ENCODE measurements at places on chromosomes 1 and 21.

DNA sequence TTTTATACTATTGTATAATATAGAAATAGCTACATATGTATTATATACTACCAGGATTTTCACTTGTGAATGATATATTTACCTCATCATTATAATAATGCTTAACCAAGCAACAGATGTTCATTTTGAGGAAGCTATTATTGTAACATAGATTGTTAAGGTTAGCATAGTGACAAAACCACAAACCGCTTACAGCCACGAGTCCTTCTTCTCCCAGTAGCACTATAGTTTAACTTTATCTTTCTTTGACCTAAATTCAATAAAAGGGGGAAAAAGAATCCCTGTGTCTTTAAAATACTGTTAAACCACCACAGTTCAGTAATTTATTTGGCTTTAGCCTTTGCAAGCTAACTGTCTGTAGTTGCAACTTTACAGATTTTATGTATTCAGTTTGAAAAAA is 1039.4 kb upstream of the B3GALT2 start:
- no peak for DNase-seq

- no peak for DNase-seq
Observed at GRCh38 chr1:205927247-205927646, 16.0 kb downstream of the SLC26A9 start.

DNA sequence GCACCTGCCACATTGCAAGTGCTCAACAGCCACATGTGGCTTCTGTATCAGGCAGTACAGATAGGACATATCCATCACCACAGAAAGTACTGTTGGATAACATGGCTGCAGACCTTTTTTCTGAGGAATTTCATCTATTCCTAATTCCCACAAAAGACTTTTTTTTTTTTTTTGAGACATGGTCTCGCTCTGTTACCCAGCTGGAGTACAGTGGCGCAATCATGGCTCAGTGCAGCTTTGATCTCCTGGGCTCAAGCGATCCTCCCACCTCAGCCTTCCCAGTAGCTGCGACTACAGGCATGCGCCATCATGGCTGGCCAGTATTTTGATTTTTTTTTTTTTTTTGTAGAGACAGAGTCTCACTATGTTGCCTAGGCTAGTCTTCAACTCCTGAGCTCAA is 33.3 kb downstream of the YARS1 start:
- DNase-seq, result no peak

- no peak for DNase-seq
Observed at GRCh38 chr1:53698384-53698980, 40.5 kb downstream of the GLIS1 start.

DNA sequence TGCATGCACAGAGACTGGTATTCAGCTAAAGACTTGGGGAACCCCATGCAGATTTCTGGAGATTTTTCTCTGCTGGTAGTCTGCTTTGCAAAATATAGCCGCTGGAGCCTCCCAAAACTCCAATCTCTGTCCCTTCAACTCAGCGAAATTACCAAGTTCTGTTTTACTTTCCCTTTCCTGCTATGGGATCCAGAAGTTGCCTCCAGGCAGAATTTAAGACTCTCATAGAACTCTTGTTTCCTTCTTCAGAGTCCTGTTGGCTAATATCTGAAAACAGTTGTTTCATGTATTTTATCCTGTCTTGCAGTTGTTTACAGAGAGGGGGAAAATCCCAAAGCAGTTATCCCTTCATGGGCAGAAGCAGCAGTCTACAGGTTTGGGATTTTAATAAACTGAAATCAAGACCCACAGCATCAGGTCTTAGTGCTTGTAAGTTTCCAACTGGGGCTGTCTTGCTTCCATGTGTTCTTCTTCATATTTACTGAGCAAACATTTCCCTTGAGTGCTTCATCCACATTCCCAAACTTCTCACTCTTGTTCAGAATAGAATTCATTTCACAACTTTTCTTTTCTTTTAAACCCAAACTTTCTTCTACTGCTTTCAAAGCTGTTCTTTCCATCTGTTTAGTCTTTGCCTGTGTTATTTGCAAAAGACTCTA is 221.3 kb upstream of the DMRTA2 start:
- DNase-seq, result no peak

GRCh38 chr1:107277022-107277421 is 136.2 kb downstream of the NTNG1 start:
- peak; percentile 5 for DNase-seq

DNA sequence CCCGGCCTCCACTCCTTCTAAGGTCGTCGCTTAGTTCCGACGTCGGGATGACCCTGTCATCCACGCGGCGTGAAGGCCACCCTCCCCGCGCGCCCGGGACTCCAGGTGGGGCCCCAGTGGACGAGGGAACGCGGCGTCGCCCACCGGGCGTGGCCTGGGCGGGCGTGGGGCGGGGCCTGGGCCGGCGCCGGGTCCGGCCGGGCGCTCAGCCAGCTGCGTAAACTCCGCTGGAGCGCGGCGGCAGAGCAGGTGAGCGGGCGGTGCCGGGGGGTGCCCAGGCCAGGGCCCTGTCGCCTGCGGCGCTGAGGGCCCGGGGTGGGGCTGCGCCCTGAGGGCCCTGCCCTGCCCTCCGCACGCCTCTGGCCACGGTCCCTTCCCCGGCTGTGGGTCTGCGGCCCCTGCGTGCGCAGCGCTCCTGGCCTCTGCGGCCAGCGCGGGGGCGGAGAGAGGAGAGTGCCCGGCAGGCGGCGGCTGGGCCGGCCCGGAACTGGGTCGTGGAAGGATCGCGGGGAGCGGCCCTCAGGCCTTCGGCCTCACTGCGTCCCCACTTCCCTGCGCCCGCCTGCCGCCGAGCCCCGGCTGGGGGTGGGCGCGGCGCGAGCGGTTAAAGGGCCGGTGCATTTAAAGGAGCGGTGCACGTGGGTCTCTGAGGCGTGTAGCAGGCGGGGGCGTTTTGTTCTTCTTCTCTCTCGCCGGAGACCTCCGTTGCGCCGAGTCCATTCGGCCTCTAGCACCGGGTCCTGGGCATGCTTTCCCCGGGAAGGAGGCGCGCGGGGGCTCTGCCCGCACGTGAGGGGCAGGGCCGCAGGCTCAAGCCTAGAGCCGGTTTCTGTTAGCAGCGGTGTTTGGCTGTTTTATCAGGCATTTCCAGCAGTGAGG is at the start of gene PSEN2:
Gene PSEN2, plus strand, starts transcription at position 216 of the 879 bp plus-strand sequence. CDS start 11,292 bp downstream, outside the sequence.
- DNase-seq, result peak; percentile 75

- no peak for DNase-seq
Observed at GRCh38 chr1:232435729-232436128, 194.2 kb downstream of the SIPA1L2 start.

DNA sequence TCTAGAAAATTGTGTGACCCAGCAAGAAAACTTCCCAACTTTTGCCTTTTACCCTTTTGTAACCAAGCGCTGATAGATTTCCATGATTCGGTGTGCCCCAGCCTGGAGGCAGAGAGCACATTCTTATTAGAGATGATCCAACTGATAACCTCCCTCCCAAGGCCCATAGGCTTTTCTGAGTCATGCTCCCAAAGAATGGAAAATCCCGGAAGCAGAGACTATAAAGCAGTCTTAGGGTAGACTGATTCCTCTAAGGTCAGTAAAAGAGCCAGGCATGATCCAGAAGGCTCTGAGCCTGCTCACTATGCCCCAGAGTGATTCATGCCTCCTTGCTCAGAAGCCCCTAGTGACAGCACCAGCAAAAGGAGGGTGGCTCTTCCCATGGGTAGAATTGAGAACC is 4.3 kb downstream of the CAMK1G start:
- DNase-seq, result no peak

DNA sequence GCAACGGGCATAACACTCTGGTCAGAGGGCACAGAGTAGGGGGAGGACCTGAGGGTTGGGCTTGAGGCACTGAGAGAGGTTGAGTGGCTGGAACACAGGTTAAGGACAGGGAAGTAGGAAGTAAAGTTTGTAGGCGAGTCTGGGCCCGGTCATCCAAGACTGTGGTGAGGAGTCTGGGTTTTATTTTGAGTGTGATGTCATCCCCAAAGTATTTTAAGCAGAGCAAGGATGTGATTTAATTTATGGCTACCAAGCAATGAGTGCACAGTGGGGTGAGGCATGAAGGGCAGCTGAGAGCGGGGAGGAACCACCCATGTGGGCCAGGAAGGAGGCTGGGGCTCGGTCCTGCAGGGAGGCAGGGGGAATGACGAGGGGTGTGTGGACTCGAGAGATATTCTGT is 11.2 kb upstream of the VWA5B1 start:
- no peak for DNase-seq

GRCh38 chr1:159839116-159839849 is 12.6 kb downstream of the SLAMF8 start:
- no peak for DNase-seq

DNA sequence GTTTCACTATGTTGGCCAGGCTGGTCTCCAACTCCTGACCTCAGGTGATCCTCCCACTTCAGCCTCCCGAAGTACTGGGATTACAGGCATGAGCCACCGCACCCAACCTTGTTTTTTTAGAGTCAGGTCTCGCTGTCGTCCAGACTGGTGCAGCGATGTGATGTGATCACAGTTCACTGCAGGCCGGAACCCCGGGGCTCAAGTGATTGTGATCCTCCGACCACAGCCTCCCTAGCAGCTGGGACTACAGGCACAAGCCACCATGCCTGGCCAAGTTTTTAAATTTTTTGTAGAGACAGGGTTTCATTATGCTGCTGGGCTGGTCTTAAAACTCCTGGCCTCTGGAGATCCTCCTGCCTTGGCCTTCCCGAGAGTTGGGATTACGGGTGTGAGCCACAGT is 46.1 kb upstream of the LIN9 start:
- no peak for DNase-seq

GRCh38 chr1:54814571-54814970 is 13.4 kb upstream of the TTC22 start:
- no peak for DNase-seq

GRCh38 chr1:89460325-89460724 is 64.3 kb upstream of the LRRC8B start:
- DNase-seq, result no peak

DNA sequence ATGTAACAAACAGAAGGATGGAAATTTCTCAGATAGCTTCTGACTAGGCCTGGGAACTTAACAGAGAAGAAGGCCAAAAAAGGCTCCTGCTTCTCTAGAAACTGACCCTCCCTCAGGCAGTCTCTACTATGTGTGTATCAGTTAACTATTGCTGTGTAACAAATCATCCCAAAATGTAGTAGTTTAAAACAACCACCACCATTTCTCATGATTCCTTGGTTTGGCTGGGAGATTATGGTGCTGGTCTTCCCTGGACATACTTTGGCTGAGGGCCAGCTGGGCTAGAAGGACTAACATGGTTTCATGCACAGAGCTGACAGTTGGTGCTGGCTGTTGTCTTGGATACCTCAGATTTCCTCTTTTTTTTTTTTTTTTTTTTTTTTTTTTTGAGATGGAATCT is 26.2 kb upstream of the CNN3 start:
- no peak for DNase-seq

GRCh38 chr21:42006765-42007164 is 3.4 kb downstream of the ZBTB21 start:
- DNase-seq, result no peak

GRCh38 chr1:33473900-33474299 is 1.5 kb downstream of the ZSCAN20 start:
- DNase-seq, result no peak

DNA sequence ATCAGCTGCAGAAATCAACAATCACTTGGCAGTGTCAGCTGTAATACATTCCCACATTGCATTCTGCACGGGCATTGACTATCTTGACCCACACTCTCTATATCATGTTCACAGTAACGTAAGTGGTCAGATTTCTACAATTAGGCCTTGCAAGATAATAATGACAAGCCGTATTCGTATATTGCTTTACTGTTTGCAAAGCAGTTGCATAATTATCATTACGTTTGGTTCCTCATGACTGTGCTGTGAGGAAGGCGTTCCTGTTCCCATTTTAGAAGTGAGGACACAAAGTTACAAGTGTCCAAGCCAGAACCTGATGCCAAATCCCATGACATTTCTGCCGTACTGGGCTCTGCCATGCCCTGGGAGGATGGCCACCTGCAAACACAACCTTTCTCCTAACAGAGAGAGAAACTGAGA is 53.5 kb upstream of the TARBP1 start:
- DNase-seq, result no peak

GRCh38 chr1:186655876-186656275 is 24.3 kb downstream of the PTGS2 start:
- DNase-seq, result no peak

DNA sequence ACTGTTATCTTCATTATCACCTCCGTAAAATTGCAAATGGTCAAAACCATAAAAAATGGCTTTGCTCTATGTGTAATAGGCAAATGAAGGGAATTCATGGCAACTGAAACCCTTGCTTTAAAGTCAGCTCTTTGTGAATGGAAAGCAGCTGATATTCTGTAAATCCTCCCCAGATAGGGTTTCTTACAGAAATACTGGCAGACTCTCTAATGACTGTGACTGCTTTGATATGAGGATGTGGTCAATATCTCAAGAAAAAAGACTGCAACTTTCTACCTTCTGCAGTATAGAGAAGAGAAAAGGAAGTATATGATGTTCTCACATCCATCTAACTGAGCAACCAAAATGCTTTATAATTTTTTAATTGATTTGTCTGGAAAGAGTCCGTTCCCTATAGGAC is 193.1 kb downstream of the ST6GALNAC3 start:
- DNase-seq, result no peak

DNA sequence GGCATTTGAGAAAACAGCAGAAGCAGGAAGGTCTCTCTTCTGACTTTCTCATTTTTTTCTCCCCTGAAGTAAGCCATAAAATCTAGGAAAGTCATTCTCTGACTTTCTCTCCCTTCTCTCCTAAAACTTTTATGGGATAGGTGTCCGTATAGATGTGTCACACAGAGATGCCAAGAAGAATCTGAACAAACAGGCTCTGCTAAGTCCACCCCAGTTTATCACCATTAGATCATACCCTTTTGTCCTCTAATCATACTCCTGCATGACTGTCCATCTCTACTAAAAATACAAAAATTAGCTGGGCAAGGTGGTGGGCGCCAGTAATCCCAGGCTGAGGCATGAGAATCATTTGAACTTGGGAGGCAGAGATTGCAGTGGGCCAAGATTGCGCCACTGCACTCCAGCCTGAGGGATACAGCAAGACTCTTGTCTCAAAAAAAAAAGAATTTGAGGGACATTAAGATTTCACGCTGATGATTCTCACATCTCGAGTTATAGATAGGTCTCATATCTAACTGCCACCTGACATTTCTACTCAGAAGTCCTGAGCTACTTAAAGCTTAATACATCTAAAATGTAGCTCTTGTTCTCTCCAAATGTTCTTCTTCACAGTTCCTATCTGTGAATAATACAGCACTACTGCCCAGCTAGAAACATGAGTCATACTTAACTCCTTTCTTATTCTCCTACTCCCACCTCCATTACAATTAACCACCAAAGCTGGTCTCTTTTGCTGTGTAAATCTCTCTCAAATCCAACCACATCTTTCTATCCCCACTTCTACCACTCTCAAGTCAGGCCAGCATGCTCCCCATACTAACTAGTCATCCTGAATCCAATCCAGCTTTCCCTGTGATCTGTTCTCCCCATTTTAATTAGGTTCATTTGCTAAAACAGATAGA is 47.7 kb downstream of the ZNF644 start:
- DNase-seq, result no peak
